ENCODE measurements at places on chromosomes 6 and 20.
A peak's percentile ranks its signal among the peaks of the same experiment; 100 is the strongest.

DNA sequence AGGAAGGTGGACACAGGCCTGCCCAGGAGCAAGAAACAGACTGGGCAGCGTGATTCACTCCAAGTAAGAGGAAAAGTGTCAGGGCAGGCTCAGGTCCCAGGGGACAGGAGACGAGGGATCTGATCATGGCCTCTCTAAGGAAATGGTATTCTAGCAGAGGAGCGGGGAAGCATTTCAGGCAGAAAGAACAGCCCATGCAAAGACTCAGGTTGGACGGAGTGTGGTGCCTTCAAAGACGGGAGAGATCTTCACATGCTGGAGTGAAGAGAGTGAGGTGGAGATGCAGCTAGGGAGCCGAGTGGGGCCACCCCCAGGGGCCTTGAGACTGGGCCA, 161.1 kb downstream of the SYCP2 start:
- no peak for DNase-seq

- DNase-seq: no peak
Measured at GRCh38 chr6:17277256-17277655, 3.9 kb upstream of the RBM24 start.

- no peak for DNase-seq
Measured at GRCh38 chr6:170251776-170252571, 38.9 kb downstream of the DLL1 start.

DNA sequence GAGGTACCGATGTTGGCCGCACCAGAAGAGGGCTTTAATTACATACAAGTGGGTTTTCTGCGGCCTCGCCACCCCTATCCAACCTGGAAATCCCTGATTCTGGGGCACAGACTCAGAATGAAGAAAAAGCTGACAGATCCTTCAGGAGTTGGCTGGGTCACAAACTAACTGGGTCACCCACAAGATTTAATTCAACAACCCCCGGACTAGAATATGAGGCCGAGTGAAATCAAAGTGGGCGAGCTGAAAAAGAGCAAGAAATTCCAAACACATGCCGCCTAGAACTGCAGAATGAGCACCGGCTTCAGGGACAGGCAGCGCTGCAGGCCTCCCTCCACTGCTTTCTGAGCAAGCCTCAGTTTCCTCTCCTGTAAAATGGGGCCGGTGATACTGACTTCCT, 30.0 kb downstream of the GRM4 start:
- no peak for DNase-seq

GRCh38 chr20:61159957-61160686, 91.9 kb upstream of the CDH4 start:
- no peak for DNase-seq

DNA sequence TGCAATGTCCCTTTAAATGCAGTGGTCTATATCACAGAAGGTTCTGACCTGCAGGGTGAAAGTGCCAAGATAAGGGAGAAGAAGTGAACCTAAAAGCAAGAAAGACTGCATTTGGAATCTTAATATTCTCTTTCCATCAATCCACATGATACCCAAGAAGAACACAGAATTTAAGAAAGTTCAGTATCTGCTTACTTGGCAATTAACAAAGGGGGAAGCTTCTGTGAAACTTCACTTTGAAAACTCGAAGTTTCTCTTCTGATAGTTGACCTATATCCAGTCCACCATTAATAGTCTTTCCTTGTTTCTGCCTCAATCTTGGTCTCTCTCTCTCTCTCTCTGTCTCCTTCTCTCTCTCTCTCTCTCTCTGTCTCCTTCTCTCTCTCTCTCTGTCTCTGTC, 592.0 kb downstream of the UTRN start:
- no peak for DNase-seq

- peak; percentile 40 for DNase-seq
Measured at GRCh38 chr6:56683882-56684281, 41.2 kb upstream of the DST start.

GRCh38 chr6:150418827-150419594, 50.2 kb downstream of the IYD start:
- peak; percentile 43 for DNase-seq

DNA sequence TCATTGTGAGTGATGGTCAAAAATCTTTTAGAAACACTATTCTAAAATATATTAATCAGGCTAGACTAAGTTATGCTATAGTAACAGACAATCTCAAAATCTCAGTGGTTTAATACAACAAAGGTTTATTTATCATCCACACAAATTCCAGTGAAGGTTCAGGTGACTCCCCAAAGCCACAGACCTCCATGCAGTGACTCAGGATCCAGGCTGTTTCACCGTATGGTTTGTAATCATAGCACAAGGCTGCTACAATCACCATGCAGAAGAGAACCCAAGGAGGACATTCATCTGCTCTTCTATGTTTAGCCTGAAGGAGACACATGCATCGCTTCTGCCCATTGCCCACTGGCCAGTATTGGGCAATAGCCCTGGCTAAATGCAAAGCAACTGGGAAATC, 46.2 kb downstream of the BFSP1 start:
- DNase-seq: no peak

DNA sequence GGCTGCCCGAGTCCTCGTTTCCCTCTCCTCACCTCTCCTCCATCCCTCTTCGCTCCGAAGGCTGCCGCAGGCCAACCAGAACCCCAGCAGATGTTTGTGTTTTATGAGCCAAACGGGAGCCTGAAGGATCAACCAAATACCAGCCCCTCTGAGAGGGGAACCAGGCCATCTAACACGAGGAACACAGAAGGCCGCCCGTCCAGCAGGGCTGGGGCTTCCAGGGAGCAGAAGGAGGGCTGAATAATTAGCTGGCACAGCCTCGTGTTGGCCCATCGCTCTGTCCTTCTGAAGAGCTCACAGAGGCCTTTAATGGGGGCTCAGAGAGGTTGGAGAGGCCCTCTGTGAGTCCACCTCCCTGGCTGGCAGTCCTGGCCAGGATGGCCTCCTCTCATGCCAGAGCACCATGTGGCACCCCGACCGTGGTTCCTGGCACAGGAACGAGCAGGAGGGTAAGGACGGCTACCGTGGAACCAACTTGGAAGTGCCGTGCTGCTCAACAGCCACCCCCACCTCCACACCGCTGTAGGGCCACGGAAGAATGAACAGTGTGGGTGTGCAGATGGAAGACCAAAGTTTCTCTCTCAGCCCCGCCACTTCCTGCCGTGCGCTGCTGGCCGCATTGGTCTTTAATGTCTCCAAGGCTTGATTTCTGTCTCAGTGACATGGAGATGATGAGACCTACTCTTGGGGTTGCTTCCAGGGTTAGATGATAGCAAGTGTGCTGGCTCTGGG, 155.2 kb downstream of the SCML4 start:
- no peak for DNase-seq

- DNase-seq: no peak
Measured at GRCh38 chr6:38650207-38650752, 10.6 kb upstream of the BTBD9 start.

GRCh38 chr6:144619966-144620365, 334.8 kb downstream of the UTRN start:
- no peak for DNase-seq

DNA sequence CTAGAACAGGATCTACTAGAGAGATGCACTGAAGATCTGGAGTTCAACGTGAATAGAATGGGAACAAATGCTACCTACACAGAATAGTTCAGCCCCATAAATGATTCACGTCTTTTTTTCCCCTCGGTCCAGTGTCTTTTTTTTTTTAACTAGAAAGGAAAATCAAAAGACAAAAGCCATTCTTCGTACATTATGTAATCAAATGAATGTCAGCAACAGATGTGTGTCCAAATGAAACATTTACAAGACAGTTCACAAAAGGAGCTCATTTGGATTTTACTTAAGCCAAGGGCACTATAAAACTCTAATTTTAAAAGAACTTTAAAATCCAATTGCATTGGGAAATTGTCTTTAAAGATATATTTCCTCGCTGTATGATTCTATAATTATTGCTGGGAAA, 42.4 kb downstream of the FAM184A start:
- DNase-seq: no peak

GRCh38 chr6:138920906-138921305, 67.1 kb downstream of the REPS1 start:
- DNase-seq: no peak

- no peak for DNase-seq
Measured at GRCh38 chr6:118876198-118876597, 17.8 kb upstream of the ASF1A start.
